ENCODE measurements at places on chromosomes 7 and 10.
A peak's percentile ranks its signal among the peaks of the same experiment; 100 is the strongest.

DNA sequence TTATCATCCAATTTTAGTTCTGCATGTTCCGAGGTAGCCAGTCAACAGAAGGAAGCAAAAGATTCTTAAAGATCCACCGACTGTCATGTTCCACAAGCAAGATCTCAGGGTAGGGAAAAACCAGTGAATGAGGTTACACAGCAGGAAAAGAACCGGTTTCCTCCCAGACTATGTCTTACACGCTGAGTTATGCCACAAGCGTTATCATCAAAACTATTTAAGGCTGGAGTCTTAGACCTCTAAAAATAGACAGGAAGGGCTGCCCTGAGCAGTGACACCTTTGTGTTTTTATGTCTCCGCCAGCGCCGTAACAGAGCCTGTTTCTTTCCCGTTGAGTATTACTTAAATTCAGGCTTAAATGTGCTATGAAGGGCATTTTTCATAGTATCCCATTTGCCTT is 48.3 kb downstream of the PROSER2 start:
- no peak for DNase-seq

DNA sequence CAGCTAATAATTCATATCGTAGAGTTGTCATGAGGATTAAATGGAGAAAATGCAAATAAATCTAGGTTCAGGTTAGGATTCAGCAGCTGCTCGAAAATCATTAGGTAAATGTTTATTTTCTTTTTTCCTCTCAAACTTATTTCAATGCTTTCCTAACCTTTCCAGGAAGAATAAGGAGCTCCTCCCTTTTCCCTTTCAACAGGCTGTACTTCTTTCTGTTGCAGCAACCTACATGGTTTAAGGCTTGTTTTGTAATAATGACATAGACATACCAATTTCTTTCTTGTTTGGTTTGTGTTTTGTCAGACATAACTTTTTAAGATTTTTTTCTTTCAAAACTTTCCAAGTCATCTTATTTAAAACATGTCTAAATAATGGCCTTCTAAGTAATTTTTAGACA is 18.2 kb downstream of the GPR141 start:
- DNase-seq = no peak

- no peak for DNase-seq
Observed at GRCh38 chr7:19213746-19214145, 68.5 kb upstream of the FERD3L start.

DNA sequence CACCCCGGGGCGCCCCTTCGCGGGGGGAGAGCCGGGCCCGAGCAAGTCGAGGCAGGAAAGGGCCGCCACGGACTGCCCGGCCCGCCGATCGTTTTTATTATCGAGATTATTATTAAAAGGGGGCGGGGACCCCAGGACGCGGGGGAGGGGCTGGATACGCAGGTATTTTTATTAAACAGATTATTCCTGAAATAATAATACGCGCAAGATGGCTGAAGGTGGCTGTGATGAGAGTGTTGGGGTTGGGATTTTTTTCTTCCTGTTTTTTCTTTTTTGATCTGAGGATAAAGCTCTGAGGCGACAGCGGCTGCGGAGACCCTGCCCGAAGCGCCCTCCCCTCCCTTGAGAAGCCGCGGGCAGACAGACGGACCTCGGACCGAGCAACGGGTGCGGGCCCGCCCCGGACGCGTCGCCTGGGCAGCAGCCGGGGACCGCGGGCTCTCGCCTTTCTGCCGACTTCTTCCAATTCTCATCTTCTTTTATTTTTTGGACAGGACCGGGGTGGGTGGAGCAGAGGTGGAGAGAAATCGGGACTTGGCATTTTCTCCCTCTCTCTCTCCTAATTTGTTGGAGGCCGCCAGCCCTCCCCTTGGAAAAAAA is 1.4 kb upstream of the TRIM8 start:
- no peak for DNase-seq

DNA sequence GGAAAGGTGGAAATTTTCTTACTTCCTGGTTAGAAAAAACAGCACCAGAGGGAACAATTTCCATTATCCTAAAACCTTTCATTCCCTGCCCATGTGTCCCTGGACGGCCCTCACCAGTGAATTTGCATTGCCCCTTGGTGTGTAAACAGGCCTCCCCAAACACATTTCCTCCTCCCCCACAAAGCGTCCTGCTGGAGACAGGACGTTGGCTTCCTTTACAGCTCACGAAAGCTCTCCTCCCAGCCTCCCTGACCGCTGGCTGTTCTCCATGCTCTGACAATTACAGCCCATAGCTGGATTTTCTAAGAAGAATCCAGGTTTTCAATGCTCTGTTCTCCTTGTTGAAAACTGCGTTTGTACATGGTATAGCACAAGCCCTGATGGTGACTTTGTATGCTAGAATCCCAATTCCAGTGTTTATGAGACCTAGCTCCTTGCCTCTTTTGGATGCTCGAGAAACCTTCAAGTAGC is 724.2 kb upstream of the CELF2 start:
- peak; percentile 33 for DNase-seq

DNA sequence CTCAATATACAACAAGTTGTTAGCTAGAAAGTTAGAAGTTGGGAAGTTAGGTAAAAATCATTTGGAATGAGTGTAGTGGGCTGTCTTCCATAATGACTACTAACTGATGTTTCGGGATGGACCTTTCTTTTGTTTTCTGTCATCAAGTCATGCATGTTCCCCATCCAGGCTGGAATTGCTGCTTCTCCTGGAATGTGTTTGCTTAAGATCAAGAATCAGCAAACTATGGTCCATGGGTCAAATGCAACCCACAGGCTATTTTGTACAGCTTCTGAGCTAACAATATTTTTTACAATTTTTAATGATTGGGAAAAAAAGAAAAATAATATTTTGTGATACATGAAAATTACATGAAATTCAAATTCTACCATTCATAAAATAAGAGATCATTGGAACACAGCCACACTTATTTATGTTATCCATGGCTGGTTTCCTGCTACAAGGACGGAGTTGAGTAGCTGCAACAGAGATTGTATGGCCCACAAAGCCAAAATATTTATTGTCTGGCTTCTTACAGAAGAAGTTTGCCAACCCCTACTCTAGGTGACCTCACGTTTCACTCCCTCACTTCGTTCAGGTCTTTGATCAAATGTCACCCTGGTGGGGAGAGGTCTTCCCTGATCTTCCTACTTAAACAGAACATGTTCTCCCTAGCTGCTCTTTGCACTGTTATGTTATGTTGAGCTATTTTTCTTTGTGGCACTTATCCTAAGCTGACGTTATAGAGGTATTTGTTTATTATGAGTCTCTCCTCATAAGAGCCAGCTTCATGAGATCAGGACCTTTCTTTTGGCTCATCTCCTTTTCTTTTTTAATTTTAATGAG is 127.1 kb downstream of the RALA start:
- DNase-seq = no peak

DNA sequence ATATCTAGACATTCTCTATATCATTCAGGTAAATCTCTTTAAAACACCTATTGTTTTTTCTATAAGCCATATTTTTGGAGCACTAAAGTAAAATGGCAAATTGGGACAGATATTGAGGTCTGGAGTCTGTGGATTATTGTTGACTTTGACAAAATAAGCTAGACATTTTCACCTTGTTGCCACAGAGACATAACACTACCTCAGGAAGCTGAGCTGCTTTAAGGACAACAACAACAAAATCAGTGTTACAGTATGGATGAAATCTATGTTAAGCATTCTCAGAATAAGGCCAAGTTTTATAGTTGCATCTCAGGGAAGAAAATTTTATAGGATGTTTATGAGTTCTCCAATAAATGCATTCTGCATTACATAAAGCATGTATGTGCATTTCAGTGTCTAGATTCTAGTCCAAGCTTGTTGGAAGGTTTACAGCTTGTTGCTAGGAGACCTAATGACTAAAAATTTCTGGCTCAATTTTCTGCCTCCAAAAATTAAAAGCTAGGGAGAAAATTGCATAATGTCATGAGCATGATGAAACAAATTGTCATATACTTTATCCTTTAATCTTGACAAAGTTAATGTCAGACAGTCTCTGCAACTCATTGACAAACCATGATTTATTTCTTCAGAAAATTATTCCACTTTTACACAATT is 18.3 kb downstream of the LIPM start:
- peak; percentile 46 for DNase-seq

- DNase-seq = no peak
Observed at GRCh38 chr10:76382381-76382851, 951.0 kb downstream of the LRMDA start.
